Panc1 (cell line): ENCODE measurements at places on chromosomes 4 and X.
A peak's percentile ranks its signal among the peaks of the same experiment; 100 is the strongest.

GRCh38 chr4:54585321-54586000, 72.3 kb upstream of the KIT start:
- H3K27me3 ChIP-seq = no peaks in the 10 kb centered on the region
- no peaks in the 10 kb centered on the region for H3K36me3 ChIP-seq
- peak overlapping the region; percentile 63; the same call in 1 of the 2 replicates for H3K27ac ChIP-seq
- no peak overlapping the region for H3K4me3 ChIP-seq

- DNase-seq = no peak
- H3K4me1 ChIP-seq = no peaks in the 10 kb centered on the region
- H3K27ac ChIP-seq = no peak overlapping the region
- H3K4me3 ChIP-seq = no peak overlapping the region
Measured at GRCh38 chr4:38365748-38366310, 298.2 kb upstream of the KLF3 start.

GRCh38 chr4:87118826-87119225, 101.6 kb downstream of the KLHL8 start:
- H3K4me1 ChIP-seq = no peaks in the 10 kb centered on the region
- H3K36me3 ChIP-seq = peaks cover 2% of the 10 kb centered on the region; the same call in 1 of the 2 replicates
- H3K27ac ChIP-seq = no peak overlapping the region
- no peak overlapping the region for H3K4me3 ChIP-seq
- H3K27me3 ChIP-seq = no peaks in the 10 kb centered on the region

DNA sequence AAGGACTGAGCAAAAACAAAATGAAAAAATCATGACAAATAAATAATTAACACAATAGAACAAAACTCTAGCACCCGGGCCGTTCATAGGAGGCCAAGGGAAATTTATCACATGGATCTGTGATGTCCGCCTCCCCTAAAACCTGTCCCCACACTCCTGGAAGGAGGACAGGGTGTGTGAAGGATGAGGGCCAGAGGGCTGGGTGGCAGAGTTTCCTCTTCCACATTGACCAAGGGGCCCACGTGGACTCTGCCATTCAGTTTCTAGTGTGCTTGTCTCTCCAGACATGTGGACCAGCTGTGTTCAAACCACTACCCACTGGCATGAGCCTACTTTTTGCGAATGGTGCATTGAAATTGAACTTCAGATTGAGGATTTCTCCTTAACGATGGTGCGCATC, 6.3 kb downstream of the PRRG3 start:
- H3K36me3 ChIP-seq = no peaks in the 10 kb centered on the region
- no peaks in the 10 kb centered on the region for H3K27me3 ChIP-seq
- no peak overlapping the region for H3K4me3 ChIP-seq
- no peak for DNase-seq

- no peak overlapping the region for H3K27ac ChIP-seq
- no peaks in the 10 kb centered on the region for H3K36me3 ChIP-seq
- DNase-seq = no peak
- H3K4me3 ChIP-seq = no peak overlapping the region
Measured at GRCh38 chrX:144334577-144334976, 450.7 kb downstream of the UBE2NL start.

DNA sequence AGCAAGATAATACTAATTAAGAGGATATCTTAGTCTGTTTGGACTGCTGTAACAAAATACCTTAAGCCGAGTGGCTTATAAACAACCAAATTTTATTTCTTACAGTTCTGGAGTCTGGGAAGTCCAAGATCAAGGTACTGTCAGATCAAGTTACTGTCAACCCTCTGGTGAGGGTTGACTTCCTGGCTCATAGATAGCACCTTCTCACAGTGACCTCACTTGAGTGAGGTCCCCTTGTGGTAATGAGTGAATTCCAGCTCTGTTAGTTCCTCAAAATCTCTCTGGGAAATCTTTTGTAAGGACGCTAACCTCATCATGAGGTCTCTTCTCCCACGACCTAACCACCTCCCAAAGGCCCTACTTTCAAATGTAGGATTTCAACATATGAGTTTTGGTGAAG, 36.9 kb upstream of the ADGRA3 start:
- H3K36me3 ChIP-seq = no peaks in the 10 kb centered on the region
- H3K27ac ChIP-seq = no peak overlapping the region
- no peaks in the 10 kb centered on the region for H3K4me1 ChIP-seq
- H3K4me3 ChIP-seq = no peak overlapping the region
- H3K27me3 ChIP-seq = no peaks in the 10 kb centered on the region
- DNase-seq = no peak

DNA sequence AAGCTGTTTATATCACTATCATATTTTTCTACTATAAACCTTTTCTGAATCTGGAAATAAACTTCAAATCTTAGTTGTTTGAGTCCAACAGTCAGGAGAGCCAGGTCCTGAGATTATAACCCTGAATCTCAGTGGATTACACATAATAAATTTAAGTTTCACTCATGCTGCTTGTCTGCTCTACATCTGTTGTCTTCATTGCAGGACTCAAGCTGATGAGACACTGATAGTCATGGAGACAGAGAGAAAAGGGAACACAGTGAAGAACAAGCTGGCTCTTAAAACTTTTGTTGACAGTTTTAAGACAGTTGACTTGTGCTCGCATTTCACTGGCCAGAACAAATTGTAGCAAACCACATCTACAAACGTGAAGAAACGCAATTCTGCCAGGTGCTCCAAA, 327.0 kb upstream of the CTSO start:
- no peak for DNase-seq
- H3K36me3 ChIP-seq = no peaks in the 10 kb centered on the region
- H3K4me1 ChIP-seq = no peaks in the 10 kb centered on the region

DNA sequence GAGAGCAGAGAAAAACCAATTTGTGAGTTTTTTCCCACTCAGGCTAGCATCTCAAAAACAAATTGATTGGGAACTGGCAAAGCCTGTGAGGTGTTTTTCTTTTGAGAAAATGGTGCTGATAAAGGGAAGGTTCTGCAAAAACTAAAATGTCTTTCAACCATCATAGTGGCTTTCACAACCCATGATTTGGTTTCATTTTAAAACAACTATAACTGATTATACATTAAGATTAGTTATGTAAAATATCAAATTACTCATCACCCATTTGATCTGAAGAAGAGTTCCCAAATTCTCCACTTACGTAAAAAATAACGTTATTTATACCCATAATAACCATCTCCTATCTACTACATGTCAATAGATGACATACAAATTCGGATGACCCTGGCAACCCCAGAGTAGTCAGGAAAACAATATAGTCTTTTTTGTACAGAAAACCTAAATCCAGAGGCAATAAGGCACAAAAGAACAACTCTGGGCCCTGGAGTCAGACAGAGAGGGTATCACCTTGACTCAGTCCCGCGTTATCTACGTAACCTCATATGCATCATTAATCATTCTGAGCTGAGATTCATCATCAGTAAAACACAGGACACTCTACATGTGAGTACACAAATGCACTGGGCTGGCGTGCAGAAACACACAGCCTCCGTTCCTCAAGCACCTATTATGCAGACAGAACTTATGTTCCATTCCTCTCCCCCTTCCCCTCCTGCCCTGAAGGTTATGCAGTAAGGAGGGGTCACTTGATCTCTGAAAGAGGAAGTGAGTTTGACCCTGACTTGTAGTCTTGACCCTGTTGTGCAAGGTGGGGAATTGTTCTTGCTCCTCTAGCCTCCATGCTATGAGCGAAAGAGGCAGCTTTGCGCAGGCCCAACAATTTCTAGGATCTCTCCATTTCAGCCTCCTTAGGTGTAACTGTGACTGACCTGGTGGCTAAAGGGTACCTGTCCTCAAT, 82.2 kb downstream of the SLC9A7 start:
- H3K27ac ChIP-seq = no peak overlapping the region
- H3K4me1 ChIP-seq = no peaks in the 10 kb centered on the region
- no peak overlapping the region for H3K4me3 ChIP-seq
- no peak for DNase-seq
- no peaks in the 10 kb centered on the region for H3K27me3 ChIP-seq
- peaks cover 4% of the 10 kb centered on the region for H3K36me3 ChIP-seq

GRCh38 chrX:103783196-103783595, 6.6 kb downstream of the PLP1 start:
- no peak overlapping the region for H3K27ac ChIP-seq
- no peak for DNase-seq
- H3K4me1 ChIP-seq = no peaks in the 10 kb centered on the region
- no peaks in the 10 kb centered on the region for H3K36me3 ChIP-seq

DNA sequence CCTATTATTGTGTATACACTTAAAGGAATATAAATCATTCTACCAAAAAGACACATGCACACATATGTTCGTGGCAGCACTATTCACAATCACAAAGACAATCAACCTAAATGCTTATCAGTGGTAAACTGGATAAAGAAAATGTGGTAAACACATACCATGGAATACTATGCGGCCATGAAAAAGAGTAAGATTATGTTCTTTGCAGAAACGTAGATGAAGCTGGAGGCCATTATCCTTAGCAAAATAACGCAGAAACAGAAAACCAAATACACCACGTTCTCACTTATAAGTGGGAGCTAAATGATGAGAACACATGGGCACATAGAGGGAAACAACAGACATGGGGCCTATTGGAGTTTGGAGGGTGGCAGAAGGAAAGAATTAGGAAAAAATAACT, 593.2 kb downstream of the DMD start:
- no peak overlapping the region for H3K4me3 ChIP-seq
- H3K4me1 ChIP-seq = no peaks in the 10 kb centered on the region
- no peaks in the 10 kb centered on the region for H3K36me3 ChIP-seq
- no peaks in the 10 kb centered on the region for H3K27me3 ChIP-seq
- no peak overlapping the region for H3K27ac ChIP-seq
- no peak for DNase-seq
